ENCODE measurements at places on chromosomes 12 and 14.

- DNase-seq: no peak
Observed at GRCh38 chr12:23359975-23360701, 589.3 kb downstream of the SOX5 start.

GRCh38 chr12:124493809-124494750 lies 73.3 kb downstream of the NCOR2 start:
- DNase-seq: no peak

DNA sequence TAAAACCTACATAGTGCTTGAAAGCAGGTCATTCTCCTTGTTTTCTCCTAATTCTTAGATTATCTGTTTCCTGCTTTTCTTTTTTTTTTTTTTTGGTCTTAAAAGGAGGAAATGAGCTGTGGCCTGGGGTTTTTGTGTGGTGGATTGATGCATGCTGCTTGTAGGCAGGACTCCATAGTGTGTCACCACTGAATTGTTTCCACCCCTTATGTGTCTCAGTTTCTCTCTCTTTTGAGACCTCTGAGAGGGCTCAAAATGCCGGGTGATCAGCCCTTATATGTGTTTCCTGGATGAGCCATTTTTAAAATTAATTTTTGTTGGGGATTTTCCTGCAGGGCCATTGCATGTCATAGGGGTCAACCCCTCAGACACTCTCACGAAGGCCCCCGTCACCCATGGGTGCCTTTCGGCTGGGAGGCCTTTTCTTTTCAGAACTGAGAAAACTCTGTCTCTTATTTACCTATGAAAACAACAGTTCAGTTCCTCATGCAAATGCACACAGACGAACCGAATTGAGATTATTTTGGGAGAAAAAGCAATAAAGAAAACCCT lies 32.0 kb upstream of the LRRK2 start:
- DNase-seq: no peak

DNA sequence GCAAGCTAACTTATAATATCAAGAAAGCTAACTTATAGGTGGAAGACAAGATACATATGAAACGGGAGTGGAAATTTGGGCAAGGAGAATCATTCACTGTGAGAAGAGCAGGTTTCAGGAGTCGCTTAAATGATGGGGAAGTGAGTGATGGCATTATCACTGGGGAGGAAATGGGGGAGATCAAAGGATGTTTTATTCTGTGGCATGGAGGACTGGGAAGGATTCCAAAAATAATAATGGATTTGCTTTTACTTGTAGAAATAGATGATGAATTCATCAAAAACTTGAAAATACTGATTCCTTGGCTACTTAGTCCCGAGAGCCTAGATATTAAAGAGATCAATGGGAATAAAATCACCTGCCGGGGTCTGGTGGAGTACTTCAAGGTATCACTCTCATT lies 47.8 kb downstream of the SAV1 start:
- DNase-seq: no peak

- no peak for DNase-seq
Observed at GRCh38 chr12:133204264-133204603, 22.9 kb downstream of the ZNF268 start.
